ENCODE measurements at places on chromosomes 7 and 10.

DNA sequence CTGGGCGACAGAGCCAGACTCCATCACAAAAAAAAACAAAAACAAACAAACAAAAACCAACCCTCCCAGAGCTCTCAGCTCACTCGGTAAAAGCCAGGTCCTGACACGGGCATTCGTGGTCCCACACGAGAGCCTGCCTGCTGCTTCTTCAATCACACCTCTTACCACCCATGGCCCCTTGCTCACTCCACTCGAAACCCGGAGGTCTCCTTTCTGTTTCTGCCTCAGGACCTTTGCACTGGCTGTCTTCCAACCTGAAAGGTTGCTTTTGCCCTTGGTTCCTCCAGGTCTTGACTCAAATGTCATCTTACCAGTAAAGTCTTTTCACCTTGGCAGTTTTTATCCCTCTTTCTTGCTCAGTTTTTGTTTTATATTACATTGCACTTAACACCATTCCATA lies 169.6 kb downstream of the EVX1 start:
- no peak for DNase-seq

DNA sequence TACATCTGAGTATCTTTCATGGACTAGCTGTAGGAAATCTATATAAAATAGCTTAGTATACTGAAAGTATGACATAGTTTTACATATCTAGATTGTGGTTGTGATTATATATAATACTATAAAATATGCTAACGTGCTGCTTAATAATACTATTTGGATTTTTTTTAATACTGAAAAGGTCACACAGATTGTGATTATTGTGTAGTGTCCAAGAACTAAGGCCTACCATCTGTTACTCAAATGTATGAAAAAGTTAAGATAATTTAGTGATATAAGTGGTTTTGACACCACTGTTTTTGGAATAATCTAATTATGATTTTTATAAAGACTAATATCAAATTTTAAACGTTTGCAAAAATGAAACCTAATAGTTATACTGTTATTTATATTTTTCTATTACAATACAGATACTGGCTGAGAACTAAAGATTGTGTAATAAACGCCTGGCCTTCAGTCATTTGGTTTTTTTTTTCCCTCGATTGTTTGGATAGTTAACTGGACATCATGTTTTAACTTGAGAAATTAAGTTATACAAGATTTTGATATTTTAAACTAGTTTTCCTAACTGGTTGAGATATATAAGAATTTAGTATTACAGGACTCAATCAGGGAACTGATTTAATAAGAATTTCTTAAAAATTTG lies 12.6 kb downstream of the PTEN start:
- DNase-seq, result no peak

GRCh38 chr7:27101957-27102580 lies 414 bp downstream of the HOXA2 start:
- DNase-seq, result no peak

DNA sequence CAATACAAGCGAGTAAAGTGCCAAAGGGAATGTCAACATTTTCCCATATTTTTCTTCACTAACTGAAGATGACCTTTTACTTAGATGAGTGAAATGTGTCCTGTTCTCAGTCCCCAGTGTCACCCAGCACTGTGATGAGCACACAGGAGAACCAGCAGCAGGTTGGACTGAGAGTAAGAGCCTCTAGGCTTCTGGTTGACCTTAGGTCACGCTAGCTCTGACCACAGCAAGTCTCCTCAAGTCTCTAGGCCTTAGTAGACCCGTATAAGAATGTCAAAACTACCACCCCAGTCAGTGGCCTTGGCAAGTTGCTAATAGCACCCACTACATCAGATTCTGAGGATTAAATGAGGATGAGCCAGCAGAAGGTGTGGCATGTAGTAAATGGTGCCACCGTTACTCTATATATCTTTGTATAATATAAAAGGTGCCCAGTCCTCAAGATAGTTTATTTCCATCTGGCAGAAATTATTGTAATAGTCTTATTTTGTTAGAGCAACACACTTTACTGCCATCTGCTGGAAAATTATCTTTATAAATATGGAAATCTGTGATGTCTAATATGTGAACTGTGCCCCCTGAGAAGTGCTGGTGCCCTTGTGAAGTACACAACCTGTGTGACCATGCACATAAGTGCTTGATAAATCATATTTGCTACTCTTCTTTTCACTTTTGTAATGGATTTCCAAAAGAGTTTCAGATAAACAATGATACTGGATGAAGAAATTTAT lies 75.7 kb downstream of the SPAG6 start:
- DNase-seq, result no peak

DNA sequence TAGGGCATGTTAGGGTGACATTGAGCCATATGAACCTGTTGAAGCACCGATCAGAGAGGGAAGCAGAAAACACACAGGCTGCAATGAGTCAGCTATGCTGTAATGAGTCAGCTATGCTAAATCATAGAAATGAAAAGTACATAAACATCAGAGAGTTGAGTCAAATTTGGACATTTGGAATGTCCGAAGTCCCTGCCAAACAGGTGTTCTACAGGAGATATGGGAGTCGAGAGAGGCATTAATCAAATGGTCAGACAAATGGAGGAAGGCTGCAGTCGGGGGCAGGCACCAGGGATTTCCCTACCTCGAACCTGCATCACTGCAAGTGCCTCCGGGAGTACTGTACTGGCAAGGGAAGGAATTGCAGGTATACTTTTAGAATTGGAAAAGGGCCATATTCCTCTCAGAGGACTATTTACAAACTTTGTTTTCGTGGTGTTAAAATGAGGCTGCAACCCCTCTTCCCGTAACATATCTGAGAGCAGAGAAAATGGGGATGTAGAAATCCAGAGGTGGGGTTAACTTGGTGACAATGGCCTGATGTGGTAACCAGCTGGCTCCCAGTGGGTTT lies 8.8 kb upstream of the ZC3HAV1 start:
- no peak for DNase-seq

DNA sequence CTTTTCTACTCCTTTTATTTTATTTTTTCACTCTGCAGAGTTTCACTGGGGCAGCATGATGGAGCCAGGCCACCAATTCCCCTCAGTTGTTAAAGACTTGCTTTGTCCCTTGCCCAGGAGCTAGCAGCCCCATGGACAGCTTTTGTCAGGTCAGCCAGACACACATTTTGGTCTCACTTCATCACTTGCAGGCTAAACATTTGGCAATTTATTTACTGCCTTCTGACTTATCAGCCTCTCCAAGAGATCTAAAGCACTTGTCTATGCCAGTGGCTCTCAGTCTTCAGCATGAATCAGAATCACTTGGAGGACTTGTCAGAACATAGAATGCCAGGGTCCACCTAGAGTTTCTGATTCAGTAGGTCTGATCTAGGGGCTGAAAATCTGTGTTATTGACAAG lies 66.4 kb upstream of the GDF10 start:
- DNase-seq, result no peak

GRCh38 chr10:20871970-20872369 lies 25.1 kb downstream of the NEBL start:
- no peak for DNase-seq

DNA sequence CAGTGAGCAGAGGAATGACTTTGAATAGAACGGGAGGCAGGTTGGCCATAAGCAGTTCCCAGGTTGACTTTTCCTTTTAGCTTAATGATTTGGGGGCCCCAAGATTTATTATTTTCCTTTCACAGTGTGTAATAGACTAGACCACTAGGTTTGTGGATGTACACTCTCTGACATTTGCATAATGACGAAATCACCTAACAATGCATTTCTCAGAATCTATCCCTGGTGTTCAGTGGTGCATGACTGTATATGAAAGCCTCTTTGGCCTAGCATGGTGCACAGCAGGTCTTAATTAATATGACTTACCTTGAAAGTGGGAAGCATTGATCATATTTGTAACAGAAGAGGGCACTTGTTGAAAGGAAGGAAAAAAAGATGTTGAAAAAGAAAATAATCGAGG lies 761.9 kb downstream of the TYW1 start:
- no peak for DNase-seq

GRCh38 chr10:106931159-106931852 lies 233.2 kb downstream of the SORCS1 start:
- DNase-seq, result no peak

GRCh38 chr7:33853361-33854062 lies 51.8 kb upstream of the BMPER start:
- DNase-seq, result no peak

- no peak for DNase-seq
These were observed 287.8 kb downstream of the ZEB1 start for GRCh38 chr10:31606841-31607240.

DNA sequence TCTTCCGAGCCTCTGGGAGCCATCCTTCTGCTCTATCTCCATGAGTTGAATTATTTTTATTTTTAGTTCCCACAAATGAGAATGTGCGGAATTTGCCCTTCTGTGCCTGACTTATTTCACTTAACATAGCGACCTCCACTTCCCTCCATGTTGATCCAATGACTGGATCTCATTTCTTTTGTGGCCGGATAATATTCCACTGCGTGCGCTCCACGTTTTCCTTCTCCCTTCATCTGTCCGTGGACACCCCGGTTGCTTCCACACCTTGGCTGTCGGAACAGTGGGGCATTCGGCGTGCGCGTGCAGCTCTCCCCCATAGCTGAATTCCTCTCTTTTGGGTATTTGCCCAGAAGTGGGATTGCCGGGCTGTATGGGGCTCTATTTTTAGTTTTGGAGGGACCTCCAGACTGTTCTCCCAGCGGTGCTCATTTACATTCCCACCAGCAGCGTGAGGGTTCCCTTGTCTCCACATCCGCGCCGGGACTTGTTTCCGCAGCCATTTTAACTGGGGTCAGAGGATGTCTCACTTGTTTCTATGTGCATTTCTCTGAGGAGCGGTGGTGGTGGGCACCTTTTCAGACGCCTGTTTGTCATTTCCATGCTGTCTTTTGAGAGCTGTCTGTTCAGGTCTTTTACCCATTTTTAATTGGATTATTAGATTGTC lies 51.0 kb upstream of the SUN1 start:
- DNase-seq, result no peak
